ENCODE measurements at places on chromosomes 3 and 15.

- DNase-seq: no peak
These were observed 64.4 kb upstream of the PHLDB2 start for GRCh38 chr3:111794711-111795110.

DNA sequence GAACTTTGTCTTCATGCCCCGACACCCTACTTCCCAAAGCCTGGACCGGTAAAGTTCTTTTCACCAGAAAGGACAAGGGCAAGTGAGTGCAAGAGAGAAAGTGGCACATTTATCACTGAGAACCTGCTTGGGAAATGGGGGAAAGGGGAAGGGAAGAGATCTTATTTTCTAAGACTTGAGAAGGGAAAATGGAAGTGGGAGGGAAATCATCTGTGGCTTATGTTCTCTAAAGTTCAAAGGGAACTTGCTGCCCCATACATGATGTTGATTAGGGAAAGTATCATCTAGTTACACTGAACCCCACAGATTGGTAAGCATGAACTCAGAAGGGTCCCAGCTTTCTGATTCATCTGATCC, 199.5 kb upstream of the LPP start:
- DNase-seq: no peak

DNA sequence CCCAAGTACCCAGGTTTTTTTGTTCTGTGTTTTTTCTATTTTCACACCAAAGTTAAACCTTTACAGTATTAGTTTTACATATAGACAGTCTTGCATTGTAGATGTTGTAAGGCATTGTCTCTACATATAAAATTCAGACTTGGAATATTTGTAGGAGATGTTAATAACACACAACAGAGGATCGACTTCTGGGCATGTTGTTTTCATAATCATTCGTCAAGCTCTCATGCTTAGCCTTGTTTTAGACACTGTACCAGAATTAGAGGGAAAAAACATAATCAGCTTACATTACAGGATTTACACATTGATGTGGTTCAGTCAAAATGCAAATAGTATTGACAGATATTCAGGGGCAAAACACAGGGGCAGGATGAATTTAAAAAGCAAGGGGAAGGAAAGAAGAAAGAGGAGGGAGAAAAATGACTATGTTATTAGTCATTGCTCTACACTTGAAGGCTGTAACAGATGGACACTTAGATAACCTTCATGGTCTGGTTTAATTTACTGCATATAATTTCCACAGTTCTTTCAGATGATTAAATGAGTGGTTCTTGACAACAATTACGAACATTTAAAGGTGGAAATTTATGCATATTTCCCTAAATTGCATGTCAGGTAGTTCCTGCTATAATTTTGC, 7.5 kb downstream of the CMSS1 start:
- DNase-seq: no peak

GRCh38 chr15:97115761-97116070, 785.2 kb downstream of the NR2F2 start:
- no peak for DNase-seq

- no peak for DNase-seq
These were observed 89.0 kb downstream of the IL20RB start for GRCh38 chr3:137046747-137047146.

GRCh38 chr15:71707230-71708050, 102.9 kb upstream of the NR2E3 start:
- no peak for DNase-seq

GRCh38 chr3:86673991-86674390, 317.0 kb downstream of the VGLL3 start:
- DNase-seq: no peak

- no peak for DNase-seq
These were observed 124.2 kb downstream of the EEFSEC start for GRCh38 chr3:128277378-128278069.

DNA sequence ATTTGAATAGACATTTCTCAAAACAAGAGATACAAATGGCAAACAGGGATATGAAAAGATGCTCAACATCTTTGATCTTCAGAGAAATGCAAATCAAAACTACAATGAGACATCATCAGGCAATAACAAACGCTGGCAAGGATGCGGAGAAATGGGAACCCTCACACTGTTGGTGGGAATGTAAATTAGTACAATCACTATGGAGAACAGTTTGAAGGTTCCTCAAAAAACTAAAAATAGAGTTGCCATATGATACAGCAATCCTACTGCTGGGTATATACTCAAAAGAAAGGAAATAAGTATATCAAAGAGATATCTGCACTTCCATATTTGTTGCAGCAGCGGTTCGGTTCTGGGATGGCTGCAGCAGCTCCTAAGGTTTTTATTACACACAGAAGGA, 16.8 kb upstream of the LARS2 start:
- no peak for DNase-seq

GRCh38 chr3:183061391-183062172, 37.7 kb downstream of the MCCC1 start:
- DNase-seq: no peak

Measured in stimulated activated CD4-positive, alpha-beta T cell treated with anti-CD3 and anti-CD28 coated beads, Interleukin-1b, Interleukin-23, amount 100 ng/mL, for 1 hour (primary cell).